ENCODE measurements at places on chromosomes 7 and 10. TPM values are rescaled to one million over a fixed set of nuclear protein-coding genes. Genes with fewer than 3 reads are reported as not detected.
A peak's percentile ranks its signal among the peaks of the same experiment; 100 is the strongest.

The IDI2 gene
- polyA plus RNA-seq: not detected

The NKX1-2 gene
- polyA plus RNA-seq: not detected

- no peak overlapping the region for H3K4me3 ChIP-seq
- no peak for DNase-seq
- H3K36me3 ChIP-seq: no peaks in the 10 kb centered on the region
- no peaks in the 10 kb centered on the region for H3K27me3 ChIP-seq
Measured at GRCh38 chr7:94336009-94336408, 58.7 kb upstream of the COL1A2 start.

DNA sequence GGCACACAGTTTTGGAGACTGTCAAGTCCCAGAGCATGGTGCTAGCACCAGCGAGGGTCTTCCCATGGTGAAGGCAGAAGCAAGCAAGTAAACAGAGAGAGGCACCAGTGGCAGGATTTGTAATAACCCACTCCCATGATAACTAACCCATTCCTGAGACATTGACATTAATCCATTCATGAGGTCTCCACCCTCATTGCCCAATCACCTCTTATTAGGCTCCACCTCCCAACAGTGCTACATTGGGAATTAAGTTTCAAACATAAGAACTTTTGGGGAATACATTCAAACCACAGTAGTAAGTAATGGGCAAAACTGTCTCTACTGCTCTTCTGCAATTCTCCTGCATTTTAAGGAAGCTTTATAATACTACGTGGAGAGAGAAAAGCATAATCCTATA, 193.6 kb downstream of the CACNA2D1 start:
- no peaks in the 10 kb centered on the region for H3K36me3 ChIP-seq
- no peak overlapping the region for H3K27ac ChIP-seq
- no peaks in the 10 kb centered on the region for H3K4me1 ChIP-seq
- no peaks in the 10 kb centered on the region for H3K27me3 ChIP-seq
- no peak overlapping the region for H3K4me3 ChIP-seq

DNA sequence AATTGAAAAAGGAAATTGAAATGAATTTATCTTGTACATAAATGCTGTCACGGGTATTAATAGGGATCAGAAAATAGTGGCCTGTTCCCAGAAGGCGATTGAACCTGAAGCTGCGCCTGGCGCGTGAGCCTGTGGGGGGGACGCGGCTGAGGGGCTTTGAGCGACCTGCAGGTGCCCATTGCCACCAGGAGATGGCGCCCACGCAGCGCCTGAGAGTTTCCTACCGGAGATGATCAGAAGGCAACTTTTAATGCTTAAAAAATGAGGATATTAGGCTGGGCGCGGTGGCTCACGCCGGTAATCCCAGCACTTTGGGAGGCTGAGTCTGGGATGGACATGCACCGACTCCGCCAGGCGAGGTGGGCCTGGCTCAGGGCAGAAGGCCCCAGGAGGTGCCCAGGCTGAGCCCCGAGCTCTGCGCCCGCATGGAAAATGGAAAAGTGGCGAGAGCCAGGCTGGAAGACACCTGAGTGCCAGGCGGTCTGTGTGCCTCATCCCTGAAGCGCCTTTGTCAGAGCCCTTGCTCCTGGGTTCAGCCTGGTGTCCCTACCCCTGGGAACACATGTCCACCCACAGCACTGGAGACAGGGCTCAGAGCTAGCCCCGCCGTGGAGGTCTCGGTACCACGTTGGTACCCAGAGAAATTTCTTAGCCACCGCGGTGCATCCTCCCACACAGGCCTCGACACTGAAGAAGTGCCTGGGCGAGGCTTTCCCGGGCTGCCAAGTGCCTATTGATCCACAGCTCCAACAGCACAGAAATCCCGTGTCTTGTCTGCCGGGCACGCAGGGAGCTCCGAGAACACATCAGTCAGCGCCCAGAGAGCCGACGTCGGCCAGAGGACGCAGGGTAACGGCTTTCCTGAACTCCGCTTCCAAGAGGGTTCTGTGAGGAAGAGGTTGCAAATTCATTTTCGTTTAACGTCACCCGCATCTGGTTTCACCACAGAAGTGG, 117.4 kb downstream of the INPP5A start:
- H3K4me3 ChIP-seq: no peak overlapping the region
- peaks cover 7% of the 10 kb centered on the region for H3K36me3 ChIP-seq
- H3K4me1 ChIP-seq: no peaks in the 10 kb centered on the region
- H3K27ac ChIP-seq: no peak overlapping the region
- no peaks in the 10 kb centered on the region for H3K27me3 ChIP-seq

GRCh38 chr10:78413076-78414055, 379.7 kb downstream of the RPS24 start:
- DNase-seq: peak; percentile 28
- no peak overlapping the region for H3K27ac ChIP-seq
- H3K4me3 ChIP-seq: no peak overlapping the region
- H3K27me3 ChIP-seq: peaks cover 3% of the 10 kb centered on the region
- no peaks in the 10 kb centered on the region for H3K36me3 ChIP-seq

GRCh38 chr10:57457972-57458512, 809.7 kb downstream of the IPMK start:
- DNase-seq: no peak
- H3K4me1 ChIP-seq: no peaks in the 10 kb centered on the region
- H3K27me3 ChIP-seq: no peaks in the 10 kb centered on the region

The IFIT1B gene
- polyA plus RNA-seq: not detected

The SLC26A5 gene
- polyA plus RNA-seq: not detected

DNA sequence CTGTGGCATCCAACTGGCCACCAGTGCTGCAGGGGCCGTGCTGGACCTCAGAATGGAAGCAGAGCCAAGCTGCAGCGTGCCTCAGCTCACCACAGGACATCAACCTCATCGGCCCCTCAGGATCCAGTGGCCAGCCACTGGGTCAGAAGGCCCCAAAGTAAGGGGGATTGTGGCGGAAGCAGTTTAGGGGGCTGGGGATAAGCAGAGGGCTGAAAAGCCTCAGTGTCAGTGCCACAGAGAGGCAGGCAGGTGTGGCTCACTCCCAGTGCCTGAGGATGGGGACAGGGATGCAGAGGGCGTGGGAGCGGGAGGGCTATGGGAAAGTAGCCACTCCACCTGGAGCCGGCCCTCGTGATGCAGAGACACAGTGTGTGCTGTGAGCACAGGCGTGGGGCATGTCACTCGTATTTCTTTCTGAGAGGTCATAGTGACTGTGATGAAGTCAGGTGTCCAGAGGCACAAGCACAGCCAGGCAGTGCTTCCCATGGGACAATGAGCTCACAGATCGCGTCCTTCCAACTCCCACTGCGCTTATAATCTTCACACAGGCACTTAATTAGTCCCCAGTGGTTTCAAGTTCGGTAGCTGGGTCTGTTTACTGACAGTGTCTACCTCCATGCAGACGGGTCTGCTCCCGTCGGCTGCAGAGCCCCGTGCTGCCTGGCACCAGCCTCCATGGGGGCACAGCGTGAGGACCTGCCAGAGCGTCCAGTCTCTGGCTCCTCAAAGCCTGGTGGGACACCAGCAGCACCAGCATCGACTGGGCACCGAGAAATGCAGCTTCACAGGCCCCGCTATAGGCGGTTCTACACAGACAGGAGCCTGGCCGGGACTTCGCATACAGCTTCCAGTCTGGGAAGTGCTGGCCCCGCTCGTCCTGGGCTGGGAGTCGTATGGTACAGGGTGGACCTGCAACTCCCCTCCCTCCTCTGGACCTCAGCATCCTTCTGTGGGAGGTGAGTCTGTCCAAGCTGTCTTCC, 42.9 kb upstream of the CNPY1 start:
- H3K4me1 ChIP-seq: no peaks in the 10 kb centered on the region
- no peak for DNase-seq
- H3K36me3 ChIP-seq: no peaks in the 10 kb centered on the region
- no peaks in the 10 kb centered on the region for H3K27me3 ChIP-seq
- no peak overlapping the region for H3K4me3 ChIP-seq

DNA sequence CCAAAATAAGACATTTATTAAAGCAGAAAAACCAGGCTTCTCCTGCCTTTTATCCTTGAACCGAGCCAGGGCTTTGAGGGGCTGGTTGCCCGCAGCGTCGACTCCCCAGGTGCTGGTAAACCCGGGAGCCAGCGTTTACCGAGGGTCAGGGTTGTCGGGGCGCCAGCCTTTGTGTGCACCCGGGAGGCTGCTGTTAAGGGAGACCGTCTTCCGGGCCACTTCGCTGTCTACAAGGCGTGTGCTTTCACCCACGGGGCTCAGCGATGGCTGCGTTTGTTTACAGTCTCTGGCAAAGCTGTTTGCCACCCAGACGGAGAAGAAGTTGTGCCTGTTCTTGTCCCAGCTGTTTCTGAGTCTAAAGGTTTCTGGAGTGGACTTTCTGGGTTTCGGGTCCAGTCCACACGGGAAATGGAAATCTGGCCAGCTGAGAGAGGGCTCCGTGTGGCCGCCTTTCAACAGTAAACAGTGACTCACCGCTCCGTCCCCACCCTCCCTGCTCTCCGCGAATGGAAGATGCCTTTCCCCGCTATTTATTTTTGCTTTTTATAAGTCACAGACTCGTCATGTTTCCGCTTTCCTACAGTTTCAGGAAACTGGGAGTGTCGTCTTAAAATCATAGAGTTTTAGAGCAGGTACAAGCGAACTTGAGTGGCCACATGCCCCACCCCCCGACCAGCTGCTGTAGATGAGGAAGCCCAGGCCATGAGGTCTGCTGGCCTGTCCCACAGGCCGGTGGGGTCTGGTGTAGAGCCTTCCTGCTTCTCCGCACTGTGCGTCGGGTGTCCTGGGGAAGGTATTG, 2.2 kb downstream of the MAFK start:
- H3K27me3 ChIP-seq: no peaks in the 10 kb centered on the region
- H3K27ac ChIP-seq: peak overlapping the region; percentile 99
- peaks cover 32% of the 10 kb centered on the region for H3K4me1 ChIP-seq
- peaks cover 8% of the 10 kb centered on the region for H3K36me3 ChIP-seq

- no peak overlapping the region for H3K4me3 ChIP-seq
- DNase-seq: no peak
- no peak overlapping the region for H3K27ac ChIP-seq
- peaks cover 8% of the 10 kb centered on the region for H3K36me3 ChIP-seq
- H3K4me1 ChIP-seq: no peaks in the 10 kb centered on the region
Measured at GRCh38 chr7:98236355-98237185, 15.5 kb downstream of the TECPR1 start.

DNA sequence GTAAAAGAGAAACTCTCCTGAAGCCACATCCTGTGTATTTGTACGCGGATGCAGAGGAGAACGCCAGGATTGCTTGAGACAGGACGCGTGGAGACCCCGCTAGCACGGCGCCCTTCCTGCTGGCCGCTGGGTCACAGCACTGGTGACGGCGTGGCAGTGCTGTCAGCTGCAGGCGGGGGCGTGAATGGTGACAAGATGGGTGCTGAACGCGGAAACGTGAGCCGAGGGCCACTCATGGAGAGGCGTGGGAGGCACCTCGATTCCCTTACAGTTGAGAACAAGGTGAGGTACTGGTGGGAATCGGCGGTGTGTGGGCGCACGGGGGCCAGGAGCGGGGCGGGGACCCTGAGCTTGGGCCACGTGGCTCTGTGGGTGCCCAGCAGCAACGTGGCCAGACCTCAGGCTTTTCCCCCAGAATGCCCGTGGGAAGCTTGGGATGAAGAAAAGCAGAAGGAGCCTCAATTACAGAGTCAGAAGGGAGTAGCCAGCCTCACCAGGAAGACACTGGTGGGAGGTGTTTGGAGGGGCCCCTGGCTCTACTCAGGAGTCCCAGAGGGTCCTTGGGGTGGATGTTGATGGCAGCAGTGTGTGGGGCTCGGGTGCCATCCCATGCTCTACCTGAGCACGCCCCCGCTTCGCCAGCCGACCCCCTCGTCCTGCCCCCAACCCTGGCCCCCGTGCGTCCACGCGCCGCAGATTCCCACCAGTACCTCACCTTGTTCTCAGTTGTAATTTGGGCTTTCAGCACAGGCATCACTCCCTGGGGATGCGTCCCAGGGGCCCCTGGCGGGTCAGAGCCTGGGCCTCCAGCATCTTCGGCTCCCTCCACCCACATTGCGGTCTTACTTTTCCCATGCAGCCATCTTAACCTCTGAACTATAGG, 208.4 kb upstream of the TCERG1L start:
- no peak overlapping the region for H3K4me3 ChIP-seq
- H3K36me3 ChIP-seq: no peaks in the 10 kb centered on the region
- no peak overlapping the region for H3K27ac ChIP-seq
- no peaks in the 10 kb centered on the region for H3K27me3 ChIP-seq

DNA sequence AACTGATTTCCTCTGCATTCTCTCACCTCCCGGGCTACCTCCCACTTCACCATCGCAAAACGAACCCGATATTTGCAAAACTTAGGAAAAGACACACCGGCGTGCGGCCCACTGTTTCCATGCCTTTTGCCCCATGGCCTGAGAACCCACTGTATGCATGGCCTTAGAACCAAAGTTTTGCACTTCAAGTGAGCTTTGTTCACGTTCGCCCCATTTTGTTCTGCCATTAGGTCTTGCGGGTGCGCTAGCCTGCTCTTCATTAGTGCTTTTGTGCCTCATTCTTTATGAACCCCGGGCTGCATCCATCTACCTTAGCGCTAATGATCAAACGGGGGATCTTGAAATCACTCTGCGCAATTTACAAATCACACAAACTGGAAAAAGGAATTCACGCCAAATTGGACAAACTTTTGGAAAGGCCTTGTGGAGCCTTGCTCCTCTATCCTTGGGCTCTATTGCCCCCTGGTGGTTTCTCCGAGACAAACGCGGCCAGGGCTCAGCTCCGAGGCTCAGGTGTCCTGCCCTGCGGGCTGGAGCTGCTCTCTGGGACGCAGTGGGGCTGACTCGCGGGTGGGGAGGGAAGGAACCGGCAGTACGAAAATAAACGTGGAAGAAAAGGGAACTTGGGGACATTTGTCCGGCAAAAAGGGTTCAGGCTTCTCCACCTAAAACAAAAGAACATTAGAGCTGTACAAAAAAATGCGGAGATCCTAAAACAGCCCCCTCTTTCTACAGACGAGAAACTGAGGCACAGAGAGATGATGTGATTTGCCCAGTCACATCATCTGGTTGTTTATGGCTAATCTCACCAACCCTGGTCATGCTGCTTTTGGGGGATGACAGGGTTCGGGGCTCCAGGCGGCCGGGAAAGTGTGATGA, 300.4 kb upstream of the NFE2L3 start:
- H3K4me1 ChIP-seq: peaks cover 31% of the 10 kb centered on the region
- H3K27me3 ChIP-seq: no peaks in the 10 kb centered on the region
- peak; percentile 89 for DNase-seq
- H3K36me3 ChIP-seq: no peaks in the 10 kb centered on the region
- no peak overlapping the region for H3K27ac ChIP-seq
- no peak overlapping the region for H3K4me3 ChIP-seq

- H3K27me3 ChIP-seq: no peaks in the 10 kb centered on the region
- no peaks in the 10 kb centered on the region for H3K4me1 ChIP-seq
- H3K4me3 ChIP-seq: no peak overlapping the region
- DNase-seq: peak; percentile 76
Measured at GRCh38 chr7:19442016-19442785, 266.6 kb downstream of the POLR1F start.

DNA sequence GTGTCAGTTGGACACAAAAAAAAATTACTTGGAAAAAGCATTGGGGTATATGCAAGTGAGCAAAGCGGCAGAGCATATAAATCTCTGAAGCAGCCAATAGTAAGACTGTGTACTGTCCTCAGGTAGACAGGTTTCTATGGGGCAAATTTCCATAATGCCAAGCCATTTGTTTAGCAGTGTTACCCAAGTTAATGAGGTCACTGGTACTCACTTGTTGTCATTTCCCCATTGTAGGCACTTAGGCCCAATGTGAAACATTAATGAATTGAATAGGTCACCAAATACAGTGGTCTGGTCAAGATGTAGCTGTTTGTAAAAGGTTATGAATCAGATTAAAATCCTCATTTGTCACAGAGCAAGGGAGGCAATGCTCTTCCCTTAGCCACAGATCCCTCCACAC, 27.5 kb downstream of the HOXA1 start:
- H3K4me3 ChIP-seq: no peak overlapping the region
- no peaks in the 10 kb centered on the region for H3K36me3 ChIP-seq
- H3K27ac ChIP-seq: no peak overlapping the region
- H3K4me1 ChIP-seq: no peaks in the 10 kb centered on the region

The CPN1 gene
- polyA plus RNA-seq: not detected
